ENCODE measurements at places on chromosomes 7 and 10.

DNA sequence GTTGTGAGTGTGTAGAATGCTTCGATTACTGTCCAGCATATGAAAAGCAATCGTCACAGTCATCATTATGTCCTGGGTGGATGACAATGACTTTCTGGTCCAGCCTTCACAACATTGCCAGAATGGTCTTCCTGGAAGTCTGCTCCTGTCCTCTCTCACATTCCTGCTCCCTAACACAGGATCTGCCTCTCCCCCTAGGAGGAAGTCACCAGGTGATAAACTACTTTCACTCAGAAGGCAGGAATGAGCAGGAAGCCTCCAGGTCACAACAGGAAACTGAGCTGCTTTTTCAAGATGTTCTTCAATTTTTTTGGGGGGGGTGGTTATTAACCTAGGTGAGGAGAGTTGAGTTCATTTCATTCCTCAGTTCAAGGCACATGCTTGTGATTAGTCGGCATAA, 13.6 kb upstream of the GPNMB start:
- DNase-seq = no peak

- no peak for DNase-seq
These were observed 612.1 kb upstream of the FZD8 start for GRCh38 chr10:36254199-36254598.

DNA sequence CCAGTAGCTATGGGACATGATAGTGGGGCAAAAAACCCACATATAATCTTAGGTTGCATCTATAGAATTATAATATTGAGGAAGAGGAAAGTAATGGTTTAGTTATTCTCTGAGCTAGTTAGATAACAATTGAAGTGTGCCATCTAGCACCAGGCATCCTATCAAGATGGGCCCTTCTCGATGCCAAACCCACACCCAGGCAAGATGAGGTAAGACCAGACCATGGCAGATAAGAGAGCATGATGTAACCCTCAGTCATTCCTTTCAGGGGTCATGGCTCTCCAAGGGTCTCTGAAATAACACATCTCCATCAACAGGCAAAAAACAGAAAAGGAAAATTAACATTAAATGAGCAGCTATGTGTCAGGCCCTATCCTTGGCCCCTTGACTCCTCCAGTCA, 128.7 kb downstream of the SH3PXD2A start:
- DNase-seq = no peak

GRCh38 chr7:117251687-117252086, 71.2 kb downstream of the WNT2 start:
- no peak for DNase-seq

GRCh38 chr7:104972500-104972899, 41.5 kb upstream of the KMT2E start:
- DNase-seq = no peak

GRCh38 chr10:96491303-96491702, 22.4 kb downstream of the TLL2 start:
- DNase-seq = no peak

GRCh38 chr7:37510043-37510634, 61.5 kb upstream of the ELMO1 start:
- no peak for DNase-seq

DNA sequence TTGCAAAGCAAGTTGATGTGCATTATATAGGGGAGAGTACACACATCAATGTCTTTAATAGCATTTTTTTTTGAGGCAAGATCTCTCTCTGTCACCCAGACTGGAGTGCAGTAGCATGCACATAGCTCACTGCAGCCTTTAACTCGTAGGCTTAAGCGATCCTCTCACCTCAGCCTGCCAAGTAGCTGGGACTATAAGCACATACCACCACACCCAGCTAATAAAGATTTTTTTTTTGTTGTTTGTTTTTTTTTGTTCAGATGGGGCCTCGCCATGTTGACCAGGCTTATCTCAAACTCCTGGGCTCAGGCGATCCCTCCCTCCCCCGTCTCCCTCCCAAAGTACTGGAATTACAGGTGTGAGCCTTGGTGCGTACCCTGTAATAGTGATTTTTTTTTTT, 1.5 kb downstream of the UMAD1 start:
- no peak for DNase-seq

DNA sequence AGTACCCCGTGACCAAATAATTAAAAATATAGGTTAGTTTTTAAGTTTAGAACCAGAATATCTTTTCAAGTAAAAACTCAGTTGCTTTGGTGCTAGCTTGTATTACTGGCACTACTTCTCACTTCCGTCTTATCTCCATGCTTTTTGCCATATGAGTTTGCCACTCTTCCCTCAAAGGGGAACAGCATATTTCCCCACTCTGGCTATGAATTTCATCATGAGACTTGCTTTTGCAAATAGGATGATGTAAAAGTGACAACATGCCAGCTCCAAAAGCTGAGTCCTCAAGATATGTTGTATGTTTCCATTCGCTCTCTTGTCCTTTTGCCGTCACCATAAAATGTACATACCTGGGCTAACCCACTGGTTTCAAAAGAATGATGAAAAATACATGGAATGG, 178.1 kb upstream of the SEMA3A start:
- DNase-seq = no peak

GRCh38 chr7:106332201-106332600, 47.4 kb upstream of the NAMPT start:
- DNase-seq = no peak

- no peak for DNase-seq
These were observed 24.7 kb downstream of the VWC2 start for GRCh38 chr7:49797987-49798660.

DNA sequence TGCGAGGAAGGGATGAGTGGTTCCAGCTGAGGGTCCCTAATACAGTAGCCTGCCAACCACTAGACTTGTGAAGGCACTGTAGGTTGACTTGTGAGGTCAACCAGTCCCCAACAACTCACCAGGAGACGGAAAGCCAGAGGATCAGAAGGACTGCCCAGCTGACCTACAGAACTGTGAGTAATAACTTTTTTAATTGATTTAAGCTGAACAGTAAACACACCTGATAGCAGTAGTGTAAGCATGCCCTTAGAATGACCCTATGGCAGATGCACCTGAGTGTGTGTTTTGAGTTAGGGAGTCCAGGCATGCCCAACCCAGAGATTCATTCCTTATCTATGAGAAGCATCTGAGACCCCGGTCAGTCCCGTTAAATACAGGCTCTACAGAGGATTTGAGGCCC, 14.1 kb downstream of the PRLHR start:
- DNase-seq = no peak

DNA sequence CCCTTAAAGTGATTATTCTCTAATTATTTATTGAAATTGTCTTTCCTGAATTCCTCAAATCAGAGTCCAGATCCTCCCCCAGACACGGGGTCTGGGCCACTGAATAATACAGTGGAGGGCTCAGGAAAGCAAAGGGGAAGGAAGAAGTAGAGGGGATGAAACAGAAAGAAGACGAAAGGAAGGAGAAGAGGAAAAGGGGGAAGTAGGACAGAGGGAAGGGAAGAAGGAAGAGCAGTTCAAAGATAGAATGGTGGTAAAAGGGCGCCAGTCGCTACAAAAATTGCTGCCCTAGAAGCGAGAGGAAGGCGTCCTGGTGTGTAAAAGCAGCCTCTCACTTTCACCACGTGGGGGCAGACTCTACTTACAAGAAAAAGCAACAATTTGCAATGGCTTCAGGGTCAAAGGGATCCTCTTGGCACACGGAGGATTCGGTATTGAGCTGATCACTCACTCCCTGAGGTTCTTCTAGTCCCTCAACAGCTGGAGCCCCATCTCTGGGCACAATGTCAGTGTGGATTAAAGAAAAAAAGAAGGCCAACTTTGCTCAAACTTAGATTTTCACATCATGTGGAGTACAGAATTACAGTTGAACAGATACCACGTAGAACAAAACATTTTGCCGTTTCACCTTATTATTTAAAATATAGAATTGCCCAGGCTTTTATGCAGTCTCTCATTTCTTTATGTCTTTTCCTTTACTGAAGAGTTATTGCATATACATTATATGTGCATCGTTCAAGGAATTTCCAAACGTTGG, 31.4 kb upstream of the NPVF start:
- DNase-seq = peak; percentile 49

- DNase-seq = no peak
These were observed 15.0 kb downstream of the DAGLB start for GRCh38 chr7:6432781-6433180.

- DNase-seq = no peak
These were observed 130.9 kb upstream of the PRR15 start for GRCh38 chr7:29432721-29433120.

DNA sequence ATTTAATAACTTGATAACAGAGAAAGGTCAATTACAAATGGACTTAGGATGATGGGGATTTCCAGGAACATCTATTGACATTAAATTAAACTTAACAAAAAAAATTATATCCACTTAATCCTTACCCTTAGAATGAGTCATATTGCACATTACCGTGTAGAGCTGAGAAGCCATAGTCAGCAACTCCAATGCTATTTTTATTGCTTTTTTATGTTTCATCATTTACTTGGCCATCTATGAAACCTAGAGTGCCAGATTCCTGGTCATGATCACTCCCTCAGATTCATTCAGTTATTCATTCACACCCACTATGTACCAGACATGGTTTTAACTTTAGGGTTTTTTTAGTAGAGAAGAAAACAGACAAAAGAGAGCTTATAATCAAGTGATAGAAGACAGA, 1180.4 kb downstream of the CNTNAP2 start:
- no peak for DNase-seq

- no peak for DNase-seq
These were observed 286.5 kb downstream of the GLRX3 start for GRCh38 chr10:130422366-130423324.

DNA sequence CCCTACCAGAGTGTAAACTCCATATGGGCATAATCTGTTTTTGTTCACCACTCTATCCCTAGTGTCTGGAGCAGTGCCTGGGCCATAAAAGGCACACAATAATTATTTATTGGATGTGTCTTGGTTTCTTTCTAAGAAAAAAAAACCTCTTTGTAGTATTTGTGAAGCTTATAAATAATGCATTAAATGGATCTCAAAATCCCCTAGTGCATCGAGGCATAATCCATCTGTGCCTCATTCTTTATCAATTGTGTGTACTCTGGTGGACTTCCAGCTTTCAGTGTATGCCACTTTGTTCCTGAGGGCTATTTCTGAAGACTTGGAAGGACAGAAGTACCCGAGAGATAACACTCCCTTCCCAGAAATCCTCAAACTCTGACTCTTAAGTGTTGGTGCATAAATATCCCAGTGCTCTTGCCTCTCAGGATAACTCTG, 255.0 kb upstream of the PHYHIPL start:
- no peak for DNase-seq

DNA sequence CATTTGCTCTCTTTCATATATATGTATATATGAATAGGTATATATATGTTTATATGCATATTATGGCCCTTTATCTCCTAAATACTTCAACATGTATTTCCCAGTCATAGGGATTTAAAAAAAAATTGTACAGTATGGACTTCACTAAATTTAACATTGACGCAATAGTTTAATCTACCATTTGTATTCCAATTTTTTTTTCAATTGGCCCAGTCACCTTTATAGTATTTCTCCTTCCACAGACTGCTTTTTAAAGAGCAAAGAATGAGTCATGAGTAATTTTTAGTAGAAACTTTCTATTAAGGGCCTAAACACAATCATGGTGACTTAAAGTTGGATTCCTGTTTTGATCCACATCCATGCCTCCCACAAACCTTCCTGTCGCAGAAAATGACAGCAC, 20.5 kb downstream of the CCSER2 start:
- no peak for DNase-seq

- DNase-seq = no peak
These were observed 65.5 kb downstream of the PYROXD2 start for GRCh38 chr10:98349508-98349922.

- DNase-seq = no peak
These were observed 472 bp downstream of the PDAP1 start for GRCh38 chr7:99407872-99408378.

GRCh38 chr10:124100124-124100523, 6.7 kb upstream of the CHST15 start:
- DNase-seq = no peak

DNA sequence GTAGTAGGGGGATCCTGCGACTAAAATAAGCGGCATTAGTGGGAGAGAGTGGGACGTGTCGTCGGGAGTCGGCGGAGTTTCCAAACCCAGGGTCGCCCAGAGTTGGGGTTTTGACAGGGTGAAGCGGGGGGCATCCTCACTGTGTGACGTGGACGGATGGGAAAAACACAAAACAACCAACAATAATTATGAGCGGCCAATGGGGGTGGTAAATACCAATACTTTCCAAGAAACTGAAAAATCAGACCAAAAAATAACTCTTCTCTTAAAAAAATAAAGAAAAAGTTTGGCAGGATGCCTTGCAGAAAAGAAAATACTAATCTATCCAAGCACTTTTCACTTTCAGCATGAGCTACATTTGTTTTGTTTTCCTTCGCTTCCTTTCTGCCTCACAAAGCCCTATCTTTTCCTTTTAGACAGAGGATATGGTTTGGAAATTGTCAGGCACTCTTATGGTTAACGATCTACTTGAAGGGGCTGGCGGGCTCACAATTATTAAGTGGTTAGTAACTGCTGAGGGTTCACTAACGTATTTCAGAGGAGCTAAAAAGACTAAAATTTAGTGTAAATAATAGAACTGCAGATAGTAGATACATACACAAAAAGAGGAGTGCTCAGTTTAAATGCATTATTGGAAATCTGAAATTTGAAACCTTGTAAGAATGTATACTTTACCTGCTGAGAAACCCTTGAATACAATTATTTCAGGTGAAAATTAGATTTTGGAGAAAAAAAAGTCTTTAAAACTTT, 802 bp upstream of the CDK6 start:
- no peak for DNase-seq

All from stimulated activated CD4-positive, alpha-beta T cell treated with anti-CD3 and anti-CD28 coated beads, Interleukin-1b, Interleukin-23, amount 100 ng/mL, for 4 hours (primary cell).